ENCODE measurements at places on chromosomes 3 and 15.

DNA sequence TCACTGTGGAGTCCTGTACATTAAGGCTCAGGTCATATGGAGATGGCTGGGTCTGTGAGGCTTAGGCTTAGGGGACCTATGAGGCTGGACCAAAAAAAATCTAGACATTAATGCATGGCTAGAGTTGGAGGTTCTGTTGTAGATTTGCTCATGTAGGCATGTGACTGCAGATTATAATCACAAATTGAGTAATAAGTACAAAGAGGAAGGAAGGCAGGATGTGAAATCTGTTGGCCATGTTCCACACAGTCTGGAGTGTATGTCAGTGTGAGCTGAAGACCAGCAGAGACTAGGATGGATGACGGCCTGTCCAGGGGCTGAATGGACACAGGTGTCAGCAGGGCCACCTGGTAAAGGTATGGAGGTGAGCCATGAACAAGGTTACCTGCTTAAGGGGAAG is at the start of gene ST3GAL6:
ST3GAL6 (plus strand) TSS at position 265 of the 400 bp plus-strand sequence. CDS start 5,101 bp downstream, outside the sequence.
- no peak for DNase-seq

- DNase-seq = no peak
These were observed 3.2 kb upstream of the GABRG3 start for GRCh38 chr15:26967719-26968269.

DNA sequence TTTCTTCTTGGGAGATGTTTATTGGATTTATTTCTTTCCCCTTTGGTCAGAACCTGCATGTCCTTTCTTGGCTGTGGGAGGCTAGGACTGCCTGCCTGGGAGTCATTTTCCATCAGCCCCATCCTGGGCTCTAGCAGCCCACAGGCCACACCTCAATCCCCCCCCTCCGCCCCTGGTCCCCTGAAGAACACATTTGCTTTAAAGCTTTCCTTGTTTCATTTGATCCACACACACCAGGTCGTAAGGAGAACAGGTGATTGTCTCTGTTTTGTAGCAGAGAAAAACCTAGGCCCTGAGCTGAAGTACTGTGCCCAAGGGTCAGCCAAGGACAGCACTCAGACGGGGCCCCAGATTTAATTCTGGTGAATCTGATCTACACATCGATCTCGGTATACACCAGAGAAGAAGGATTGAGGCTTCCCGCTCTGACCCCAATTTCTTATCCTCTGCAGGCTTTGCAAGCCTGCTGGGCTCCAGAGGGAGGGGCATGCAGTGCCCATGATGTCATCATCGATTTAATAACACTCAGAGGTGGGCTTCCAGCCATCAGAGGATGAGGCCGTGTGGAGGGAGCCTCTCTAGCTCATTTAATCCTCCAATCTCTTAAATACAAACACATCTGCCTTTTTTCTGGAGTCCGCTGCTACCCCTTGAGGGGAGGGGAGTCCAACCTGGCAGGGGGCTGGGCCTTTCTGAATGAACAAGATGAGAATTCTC is 1.7 kb upstream of the CLN6 start:
- no peak for DNase-seq

- DNase-seq = no peak
These were observed 96.4 kb upstream of the IL12A start for GRCh38 chr3:159892171-159892795.

DNA sequence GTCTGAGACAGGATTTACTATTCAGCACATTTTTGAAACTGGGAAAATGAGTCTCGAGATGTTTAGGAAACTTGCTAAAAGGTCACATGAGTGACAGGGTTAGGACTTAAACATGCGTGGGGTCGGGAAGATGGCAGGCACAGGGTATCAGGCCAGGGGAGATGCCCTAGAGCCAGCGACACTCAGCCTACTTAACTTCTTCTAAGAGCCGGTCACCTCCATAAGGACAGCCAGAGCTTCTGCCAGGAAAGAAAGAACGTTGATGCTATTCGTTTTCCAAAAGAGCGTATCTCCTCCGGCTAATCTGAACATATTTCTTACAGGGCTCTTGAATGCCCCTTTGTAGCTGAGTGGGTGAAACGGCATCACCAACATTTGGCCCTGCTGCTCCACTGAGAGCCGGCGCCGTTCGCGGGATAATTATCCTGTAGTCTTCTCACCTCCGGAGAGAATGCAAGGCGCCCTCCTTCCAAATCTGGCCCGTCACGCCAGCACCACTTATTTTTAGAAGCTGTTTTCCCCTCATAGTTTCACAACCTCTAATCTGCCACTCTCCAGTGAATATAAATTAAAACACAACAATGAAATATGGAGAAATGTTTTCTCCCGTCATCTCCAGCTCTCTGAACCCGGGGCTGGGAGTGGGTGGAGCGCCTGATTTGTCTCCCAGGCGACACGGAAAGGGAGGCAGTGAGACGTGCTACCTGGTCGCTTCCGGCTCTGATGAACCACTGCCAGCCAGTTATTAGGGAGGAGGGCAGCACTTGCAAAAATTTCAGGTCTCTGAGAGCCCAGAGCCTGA is 58.5 kb downstream of the LIPC start:
- DNase-seq = no peak

GRCh38 chr3:25817107-25817506 is 27.2 kb downstream of the OXSM start:
- DNase-seq = no peak

- no peak for DNase-seq
These were observed 91.0 kb downstream of the EPHB1 start for GRCh38 chr3:134885877-134886621.

GRCh38 chr3:17045705-17046104 is 160.9 kb downstream of the PLCL2 start:
- DNase-seq = no peak

DNA sequence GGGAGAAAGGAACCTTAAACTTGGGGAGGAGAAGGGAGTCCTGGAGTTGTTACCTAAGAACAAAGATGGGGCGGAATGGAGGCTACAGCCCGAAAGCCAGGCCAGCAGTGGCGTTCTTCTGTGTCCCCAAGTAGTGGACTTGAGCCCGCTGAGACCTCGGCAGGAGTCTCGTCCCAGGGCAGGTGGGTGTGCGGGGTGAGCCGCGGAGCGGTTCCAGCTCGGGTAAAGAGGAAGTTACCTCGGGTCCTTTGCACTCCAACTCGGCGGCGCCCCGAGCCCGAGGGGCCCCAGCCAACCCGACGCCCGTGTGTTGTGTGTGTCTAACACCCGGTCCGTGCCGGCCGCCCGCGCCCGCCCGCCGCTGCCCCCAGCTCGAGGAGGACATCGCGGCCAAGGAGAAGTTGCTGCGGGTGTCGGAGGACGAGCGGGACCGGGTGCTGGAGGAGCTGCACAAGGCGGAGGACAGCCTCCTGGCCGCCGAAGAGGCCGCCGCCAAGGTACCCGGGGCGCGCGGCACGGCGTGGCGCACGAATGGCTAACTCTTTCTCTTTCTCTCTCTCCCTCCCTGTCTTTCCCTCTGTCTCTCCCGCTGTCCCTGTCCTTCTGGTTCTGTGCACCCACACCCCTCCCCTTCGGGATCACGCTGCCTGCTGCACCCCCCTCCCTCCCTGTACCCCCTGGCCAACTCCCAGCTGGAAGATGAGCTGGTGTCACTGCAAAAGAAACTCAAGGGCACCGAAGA is 959 bp downstream of the TPM1 start:
- DNase-seq = no peak

DNA sequence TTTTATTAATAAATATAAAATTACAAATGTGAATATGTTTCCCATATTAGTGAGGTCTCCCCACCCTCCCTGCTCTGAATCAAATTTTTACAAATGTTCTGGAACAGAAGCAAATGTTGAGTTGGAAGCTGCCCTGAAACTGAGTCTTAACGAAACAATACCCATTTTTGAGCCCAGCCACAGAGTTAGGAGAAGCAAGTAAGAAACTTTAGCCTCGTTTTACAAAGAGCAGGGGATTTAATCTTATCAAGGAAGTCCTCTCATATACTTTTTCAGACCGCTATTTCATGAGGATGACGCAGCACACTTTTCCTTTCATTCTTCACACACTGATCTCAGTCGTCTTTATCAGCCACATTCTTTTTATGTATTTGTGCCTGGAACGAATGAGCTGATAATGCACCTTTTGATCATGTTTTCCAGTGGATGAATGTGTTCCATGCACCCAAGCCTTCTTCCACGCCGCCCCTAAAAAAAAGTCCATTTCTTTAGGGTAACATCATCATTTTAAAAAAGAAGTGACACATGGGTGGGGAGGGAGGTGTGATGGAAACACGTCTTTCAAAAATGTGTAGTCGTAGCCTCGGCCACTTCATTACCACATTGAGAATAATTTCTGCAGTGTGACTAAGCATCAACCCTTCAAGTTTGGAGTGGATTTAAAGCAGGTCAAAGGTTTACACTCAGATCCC is 48.1 kb downstream of the SETMAR start:
- DNase-seq = no peak

DNA sequence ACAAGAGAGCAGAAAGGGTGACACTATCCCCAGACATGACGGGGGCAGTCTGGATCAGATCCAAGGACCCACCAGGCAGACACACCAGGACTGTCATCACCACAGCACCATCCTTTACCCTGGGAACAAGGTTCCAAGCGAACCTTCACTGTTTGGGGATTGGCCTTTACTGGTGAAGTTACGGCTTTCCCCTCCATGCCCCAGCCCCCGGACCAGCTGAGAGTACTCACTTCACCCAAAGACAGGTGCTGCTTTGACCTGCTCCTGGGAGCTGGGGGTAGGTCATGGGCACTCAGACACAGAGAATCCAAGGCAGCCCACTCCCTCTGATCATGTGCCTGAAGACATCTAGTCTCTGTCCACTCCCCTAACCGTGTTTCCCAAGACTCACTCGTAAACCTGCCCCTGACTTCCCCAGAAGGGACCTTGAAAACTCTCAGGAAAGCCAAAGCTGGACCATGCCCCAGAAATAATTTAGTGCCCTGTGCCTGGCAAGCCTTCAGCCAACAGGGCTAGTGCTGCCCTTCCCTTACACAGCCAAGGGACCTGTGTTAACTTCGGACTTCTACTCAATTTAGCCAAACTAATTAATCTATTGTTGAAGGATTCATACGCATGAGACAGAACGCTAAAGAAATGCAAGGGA is 2.8 kb downstream of the RRP9 start:
- no peak for DNase-seq

DNA sequence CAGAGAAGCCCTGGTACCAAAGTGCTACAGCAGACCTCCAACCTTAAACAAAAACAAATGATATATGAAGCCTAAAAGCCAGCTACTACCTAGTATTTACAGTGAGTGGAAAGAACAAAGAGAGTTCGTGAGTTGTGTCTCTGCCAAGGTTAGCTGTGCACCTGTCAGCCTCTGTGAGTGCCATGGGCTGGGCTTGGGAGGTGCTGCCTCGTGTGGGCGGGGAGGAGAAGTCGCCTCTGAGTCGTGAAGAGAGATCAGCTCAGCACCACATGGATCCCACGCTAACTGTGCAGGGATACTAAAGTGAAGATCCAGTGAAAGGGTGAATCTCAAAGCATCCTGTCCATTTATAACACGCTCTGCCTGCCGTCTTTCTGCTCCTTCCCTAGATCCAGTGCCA is 101.9 kb downstream of the CHDH start:
- no peak for DNase-seq

DNA sequence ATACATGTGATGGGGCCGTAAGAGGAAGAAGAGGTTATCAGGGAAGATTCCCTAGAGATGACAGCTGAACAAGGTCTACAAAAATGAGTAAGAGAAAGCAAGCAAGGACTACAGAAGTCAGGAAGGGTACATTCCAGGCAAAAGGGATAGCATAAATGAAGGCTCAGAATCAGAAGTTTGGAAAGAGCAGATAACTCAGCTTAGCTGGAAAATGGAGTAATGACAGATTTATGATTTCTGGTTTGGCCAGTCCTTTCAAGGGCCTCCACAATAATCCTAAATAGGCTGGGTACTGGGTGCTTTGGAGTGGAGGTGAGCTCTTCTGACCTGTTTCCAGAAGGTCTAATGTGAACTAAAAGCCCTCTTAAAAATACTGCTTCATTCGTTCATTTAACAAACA is 110.7 kb downstream of the MYO5A start:
- no peak for DNase-seq

DNA sequence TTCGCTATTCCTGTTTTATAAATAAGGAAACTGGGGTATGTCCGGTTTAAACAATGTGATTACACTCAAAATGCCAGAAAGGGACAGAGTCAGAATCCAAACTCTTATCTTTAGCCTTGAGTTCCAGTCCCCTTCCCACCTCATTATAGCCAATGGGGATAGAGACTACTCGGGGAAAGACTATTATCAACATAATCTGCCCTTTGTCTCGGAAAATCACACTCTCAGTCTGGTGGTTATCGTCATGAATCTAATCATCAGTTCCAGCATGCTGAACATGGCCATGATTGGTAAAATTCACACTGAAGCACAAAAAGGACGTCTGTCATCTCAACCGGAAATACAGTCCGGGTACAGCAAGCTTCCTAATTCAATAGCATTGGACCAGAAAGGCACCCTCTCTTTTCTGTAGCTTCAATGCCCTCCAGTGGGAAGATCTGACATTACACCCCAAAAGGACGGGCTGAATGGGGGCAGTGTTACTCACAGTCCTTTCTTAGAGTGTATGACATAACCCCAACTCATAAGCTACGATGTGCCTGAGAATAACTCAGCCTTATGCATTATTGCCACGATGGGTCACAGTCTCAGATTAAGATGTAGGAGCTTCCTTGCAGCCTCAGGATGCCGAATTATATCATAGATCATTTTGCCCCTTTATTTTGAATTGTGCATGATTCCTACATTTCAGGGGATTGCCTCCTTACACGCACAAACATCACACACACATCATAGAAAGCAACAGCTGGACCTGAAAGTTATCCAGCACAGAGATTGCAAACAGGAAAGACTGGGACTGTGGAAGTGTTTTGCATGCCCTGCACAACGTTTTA is 390.4 kb upstream of the LMCD1 start:
- DNase-seq = no peak

All from stimulated activated CD8-positive, alpha-beta memory T cell treated with anti-CD3 and anti-CD28 coated beads, Interleukin-4, amount 100 ng/mL, for 4 hours (primary cell).